CD8-positive, alpha-beta T cell (primary cell): ENCODE measurements at places on chromosomes 2 and 18.

DNA sequence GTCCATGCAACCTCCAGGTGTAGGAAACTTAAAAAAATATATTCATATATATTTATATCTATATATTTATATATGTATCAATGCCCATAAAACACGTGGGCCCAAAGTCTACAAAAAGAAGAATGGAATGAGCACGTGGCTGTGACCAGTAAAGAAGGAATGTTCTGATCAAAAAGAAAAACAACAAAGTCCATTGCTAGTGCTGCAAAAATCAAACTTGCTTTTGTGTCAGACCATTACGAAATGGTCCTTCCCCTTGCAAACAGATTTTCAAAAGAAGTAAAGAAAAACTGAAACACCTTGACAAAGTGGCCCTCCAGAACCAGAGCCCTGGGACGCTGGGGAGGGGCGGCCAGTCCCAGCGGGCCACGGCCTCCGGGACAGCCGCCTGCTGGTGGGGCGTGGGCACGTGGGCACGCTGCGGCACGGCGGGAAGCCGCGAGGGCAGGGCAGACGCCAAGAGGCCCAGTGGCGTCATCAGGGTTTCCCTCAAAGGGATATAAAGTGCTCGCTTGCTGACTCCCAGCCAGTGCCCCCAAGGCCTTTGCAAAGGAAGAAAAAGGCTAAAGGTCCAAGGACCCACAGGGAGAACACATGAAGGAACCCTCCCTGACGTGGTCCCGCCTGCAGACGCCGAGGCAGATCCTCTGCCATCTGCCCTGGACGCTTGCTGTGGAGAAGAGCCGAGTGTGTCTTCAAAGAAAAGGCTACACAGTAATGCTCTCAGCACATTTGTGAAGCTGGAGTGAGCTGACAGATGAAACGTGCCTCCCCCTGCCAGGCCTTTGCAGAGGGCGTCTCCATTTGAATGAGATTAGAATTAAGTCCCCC, 201.8 kb downstream of the TWIST2 start:
- DNase-seq = no peak

- DNase-seq = no peak
These were observed 95.0 kb downstream of the TNFRSF11A start for GRCh38 chr18:62420151-62420512.

GRCh38 chr18:61546590-61546989, 213.4 kb downstream of the CDH20 start:
- DNase-seq = no peak

DNA sequence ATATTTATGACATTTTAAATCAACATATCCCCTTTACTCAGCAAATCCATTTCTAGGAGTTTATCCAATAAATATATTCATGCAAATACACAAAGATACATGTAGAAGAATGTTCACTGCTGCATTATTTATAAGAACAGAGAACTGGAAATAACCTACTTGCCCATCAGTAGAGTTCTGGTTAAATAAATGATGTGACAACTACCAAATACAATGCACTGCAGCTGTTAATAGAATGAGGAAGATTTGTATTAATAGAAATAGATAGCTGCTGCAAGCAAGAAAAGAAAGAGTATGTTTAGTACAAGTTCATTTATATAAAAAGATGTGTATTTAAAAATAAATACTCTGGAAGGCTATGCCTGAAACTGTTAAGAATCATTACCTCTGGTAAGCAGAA, 49.3 kb upstream of the CSRNP3 start:
- DNase-seq = no peak

- no peak for DNase-seq
These were observed 47.0 kb downstream of the STAT4 start for GRCh38 chr2:191103774-191104173.

DNA sequence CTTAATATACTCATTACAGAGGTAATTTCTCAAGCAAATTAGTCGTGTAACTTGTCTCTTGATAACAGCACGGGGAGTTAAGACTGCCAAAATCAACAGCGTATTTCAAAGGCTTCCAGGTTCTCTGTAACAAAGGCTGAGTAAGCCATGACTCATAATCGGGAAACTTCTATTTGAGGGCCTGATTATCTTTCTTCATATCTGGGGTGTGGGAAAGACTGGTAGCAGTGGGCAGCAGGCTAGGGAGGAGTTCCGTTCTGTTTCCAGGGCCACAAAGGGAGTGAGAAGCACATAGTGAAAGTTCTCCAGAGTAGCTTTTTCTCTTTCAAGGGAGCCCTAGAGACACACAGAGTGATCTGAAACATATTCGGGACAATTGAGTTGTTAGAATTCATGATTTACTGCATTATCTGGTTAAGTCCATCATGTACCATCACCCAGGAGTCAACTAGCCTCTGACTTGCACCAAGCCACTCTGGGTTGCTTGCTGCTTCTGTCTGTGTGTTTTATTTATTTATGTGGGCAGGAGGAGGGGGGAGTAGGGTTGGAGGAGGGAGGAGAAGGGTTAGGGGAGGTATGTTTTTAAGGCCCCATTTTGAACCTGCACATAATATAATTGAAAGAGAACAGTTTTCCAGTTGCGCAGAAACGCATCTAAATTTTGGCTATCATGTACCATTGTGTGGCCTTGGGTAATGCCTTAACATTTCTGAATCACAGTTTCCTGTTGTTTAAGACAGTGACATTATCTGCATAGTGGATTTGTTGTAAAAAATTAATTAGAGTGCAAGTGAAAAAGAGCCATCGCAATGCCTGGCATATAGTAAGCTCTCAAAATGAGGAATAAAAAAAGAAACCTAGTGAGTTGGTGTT, 80.5 kb upstream of the ITPRID2 start:
- no peak for DNase-seq

- no peak for DNase-seq
These were observed 199.4 kb upstream of the CYP26B1 start for GRCh38 chr2:72347081-72347480.

DNA sequence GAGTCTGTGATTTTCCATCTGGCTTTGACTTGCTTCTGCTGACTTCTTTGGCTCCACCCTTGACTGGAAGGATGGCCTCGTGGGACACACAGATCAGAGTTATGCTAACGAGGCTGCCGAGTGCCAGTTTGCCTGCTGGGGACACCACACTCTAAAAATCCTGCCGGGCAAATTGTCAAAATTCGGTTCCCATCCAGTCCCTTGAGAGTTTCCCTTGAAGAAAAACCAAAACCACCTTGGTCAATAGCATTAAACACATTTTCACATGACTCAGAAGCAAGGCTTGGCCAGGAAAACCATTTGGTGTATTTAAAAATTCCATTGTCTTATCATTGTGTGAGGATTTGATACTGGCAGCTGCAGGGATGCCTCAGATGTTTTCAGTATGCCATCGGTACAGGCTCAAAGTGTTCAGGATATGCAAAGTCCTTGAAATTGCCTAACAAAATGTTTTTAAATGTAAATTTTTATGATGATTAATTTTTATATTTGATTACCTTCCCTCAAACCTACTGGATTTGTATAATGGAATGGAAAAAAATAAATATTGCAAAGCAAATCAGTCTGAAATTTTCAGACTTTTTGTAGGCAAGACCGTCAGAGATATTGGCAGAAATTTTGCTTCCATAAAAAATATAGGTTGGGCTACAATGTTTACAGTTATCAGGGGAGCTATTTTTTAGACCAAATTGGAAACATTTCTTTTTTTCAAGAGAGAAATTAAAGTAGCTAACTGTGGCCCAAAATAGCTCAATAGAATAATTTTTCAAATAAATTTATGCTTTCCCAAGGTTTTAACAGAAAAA, 41.6 kb downstream of the KCNE4 start:
- DNase-seq = no peak

DNA sequence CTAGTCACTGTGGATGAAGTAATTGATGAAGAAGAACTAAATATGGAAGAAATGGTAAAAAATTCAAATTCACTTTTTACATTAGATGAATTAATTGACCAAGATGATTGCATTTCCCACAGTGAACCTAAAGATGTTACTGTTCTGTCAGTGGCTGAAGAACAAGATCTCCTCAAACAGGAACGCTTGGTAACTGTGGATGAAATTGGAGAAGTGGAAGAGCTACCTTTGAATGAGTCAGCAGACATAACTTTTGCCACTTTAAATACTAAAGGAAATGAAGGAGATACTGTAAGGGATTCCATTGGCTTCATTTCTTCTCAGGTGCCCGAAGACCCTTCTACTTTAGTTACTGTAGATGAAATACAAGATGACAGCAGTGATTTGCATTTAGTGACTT, 26.6 kb upstream of the DYSF start:
- no peak for DNase-seq

- DNase-seq = no peak
These were observed 59.2 kb upstream of the IL1R1 start for GRCh38 chr2:102083393-102083703.
